ENCODE measurements at places on chromosomes 16 and 17. TPM values are rescaled to one million over a fixed set of nuclear protein-coding genes. Genes with fewer than 3 reads are reported as not detected.

The CCL11 gene
- not detected for polyA plus RNA-seq

The ZG16 gene
- not detected for polyA plus RNA-seq

The CBFB gene
- 27.7 TPM for polyA plus RNA-seq

The GRN gene
- polyA plus RNA-seq, result 146 TPM

The ODAD4 gene
- 2.3 TPM for polyA plus RNA-seq

The AOC2 gene
- 1.7 TPM for polyA plus RNA-seq

The KRT27 gene
- polyA plus RNA-seq, result not detected

The KRT12 gene
- not detected for polyA plus RNA-seq

The COTL1 gene
- 372 TPM for polyA plus RNA-seq

The EME1 gene
- 21.9 TPM for polyA plus RNA-seq

The CES3 gene
- polyA plus RNA-seq, result 2.1 TPM
